ENCODE measurements at places on chromosomes 6 and 20. TPM values are rescaled to one million over a fixed set of nuclear protein-coding genes. Genes with fewer than 3 reads are reported as not detected.

DNA sequence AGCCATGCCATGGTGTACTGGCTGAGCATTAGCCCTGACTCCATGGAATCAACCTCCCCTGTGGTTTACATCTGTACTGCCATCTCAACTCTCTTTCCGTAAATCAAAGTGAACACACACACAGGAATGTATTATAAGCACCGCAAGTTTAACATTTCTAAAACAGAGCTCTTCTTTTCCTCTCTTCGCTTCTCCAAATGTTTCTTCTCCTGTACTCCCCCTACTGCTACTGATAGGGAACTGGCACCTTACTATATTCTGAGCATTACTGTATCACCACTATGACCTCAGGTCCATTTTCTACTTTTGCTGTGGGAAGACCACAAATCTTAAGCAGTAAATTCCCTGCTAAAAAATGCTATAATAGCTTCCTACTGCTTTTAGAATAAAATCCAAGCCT lies 101.2 kb downstream of the NUS1 start:
- no peak for DNase-seq
- no peak overlapping the region for H3K27ac ChIP-seq
- H3K27me3 ChIP-seq, result no peaks in the 10 kb centered on the region

DNA sequence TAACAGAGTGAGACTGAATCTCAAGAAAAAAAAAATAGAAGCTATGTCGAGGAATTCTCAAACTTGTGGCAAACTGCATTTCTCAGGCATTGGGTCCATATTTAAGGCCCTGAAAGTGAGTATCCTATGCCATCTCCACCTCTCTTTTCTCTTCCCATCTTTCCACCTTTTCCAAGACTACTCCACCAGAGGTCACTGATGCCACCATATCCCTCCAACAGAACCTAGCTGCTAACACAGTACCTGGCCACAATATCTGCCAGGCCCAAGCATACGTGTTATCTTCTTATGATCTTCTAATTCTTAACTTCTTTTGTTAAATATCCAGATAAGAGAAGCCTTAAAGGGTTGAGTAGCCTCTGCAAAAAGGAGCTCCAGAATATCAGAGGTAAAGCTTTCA lies 8.2 kb upstream of the ADGRF4 start:
- no peak overlapping the region for H3K27ac ChIP-seq
- no peaks in the 10 kb centered on the region for H3K27me3 ChIP-seq
- no peaks in the 10 kb centered on the region for H3K4me1 ChIP-seq
- no peak overlapping the region for H3K4me3 ChIP-seq

GRCh38 chr6:5782783-5783547 lies 223.8 kb downstream of the NRN1 start:
- H3K27ac ChIP-seq, result no peak overlapping the region
- no peak overlapping the region for H3K4me3 ChIP-seq
- H3K36me3 ChIP-seq, result no peaks in the 10 kb centered on the region
- H3K4me1 ChIP-seq, result peaks cover 5% of the 10 kb centered on the region
- peak; percentile 0 for DNase-seq
- H3K27me3 ChIP-seq, result peaks cover 7% of the 10 kb centered on the region

DNA sequence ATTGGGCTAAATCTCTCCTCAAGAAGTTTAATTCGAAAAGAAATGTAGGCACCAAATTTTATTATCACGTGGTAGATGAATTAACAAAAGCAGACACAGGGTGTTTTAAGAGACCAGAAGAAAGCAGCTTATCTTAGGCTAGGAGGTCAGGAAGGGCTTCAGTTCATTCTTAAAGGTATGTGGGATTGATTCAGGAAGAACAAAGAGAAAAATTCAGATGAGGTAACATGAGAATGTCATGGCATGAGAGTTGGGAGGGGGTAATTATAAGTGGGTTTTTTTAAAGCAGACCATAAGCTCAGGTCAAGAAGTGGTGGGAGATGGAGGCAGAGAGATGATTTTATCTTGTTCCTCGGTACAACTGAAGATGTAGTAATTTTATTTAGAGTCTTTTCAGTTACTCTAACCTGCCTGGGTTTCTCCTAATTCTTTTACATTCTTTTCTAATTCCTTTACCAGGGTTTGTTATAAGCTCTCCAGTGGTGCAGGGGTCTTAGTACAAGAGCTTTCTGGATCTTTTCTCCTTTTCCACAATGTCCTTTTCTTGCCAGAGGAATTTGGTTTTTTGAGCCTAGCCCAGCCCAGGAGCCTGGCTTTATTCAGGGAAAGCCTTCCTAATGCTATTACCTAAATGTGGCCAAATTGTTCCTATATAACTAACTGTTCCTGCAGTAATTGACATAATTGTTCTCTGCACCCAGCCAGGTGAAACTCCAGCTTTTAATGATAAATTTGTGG lies 474.1 kb upstream of the BTBD3 start:
- H3K36me3 ChIP-seq, result no peaks in the 10 kb centered on the region
- DNase-seq, result no peak
- peaks cover 4% of the 10 kb centered on the region for H3K27me3 ChIP-seq
- no peaks in the 10 kb centered on the region for H3K4me1 ChIP-seq

DNA sequence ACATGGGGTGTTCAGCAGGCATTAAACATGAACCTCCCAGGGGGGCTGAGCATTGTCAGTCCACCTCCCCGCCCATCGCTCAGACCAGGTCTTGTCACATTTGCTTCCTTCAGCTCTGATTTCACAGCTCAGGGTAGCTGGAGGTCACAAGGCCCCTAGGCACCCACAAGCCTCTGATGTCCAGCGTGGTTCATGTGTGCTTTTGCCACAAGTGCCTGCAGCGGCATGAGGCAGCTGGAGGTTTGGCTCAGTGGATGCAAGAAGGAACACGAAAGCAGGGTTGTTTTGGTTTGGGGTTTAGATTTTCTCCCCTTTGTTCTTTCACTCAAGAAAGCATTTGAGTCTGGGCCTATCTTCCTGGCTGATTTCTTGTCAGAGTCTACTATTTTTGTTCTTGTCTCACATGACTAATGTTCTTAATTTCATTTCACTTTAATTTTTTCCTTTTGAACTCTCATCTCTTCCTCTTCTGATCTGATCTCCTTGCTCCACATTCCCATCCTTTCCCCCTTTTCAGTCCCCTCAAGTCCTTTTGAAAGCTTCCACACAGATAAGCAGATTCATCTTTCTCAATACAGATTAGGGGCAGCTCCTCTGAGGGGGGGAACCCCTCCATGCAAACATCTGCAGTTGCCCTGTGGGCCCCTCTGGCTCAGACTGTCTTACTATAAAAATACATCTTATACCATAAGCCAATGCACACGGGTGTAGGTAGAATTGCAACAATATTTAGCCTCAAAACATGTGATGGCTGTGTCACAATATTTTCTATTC lies 68.1 kb upstream of the CEP85L start:
- H3K4me3 ChIP-seq, result no peak overlapping the region
- no peaks in the 10 kb centered on the region for H3K36me3 ChIP-seq
- peaks cover 11% of the 10 kb centered on the region for H3K4me1 ChIP-seq

GRCh38 chr6:111606620-111607115 lies 990 bp upstream of the TRAF3IP2 start:
- H3K36me3 ChIP-seq, result peaks cover 4% of the 10 kb centered on the region
- peak; percentile 34 for DNase-seq
- peak overlapping the region; percentile 92 for H3K4me3 ChIP-seq
- peaks cover 4% of the 10 kb centered on the region for H3K27me3 ChIP-seq

GRCh38 chr6:113564371-113565171 lies 292.6 kb upstream of the MARCKS start:
- peaks cover 61% of the 10 kb centered on the region for H3K4me1 ChIP-seq
- peak overlapping the region; percentile 87 for H3K27ac ChIP-seq
- H3K36me3 ChIP-seq, result no peaks in the 10 kb centered on the region
- H3K27me3 ChIP-seq, result peaks cover 1% of the 10 kb centered on the region

Gene POU5F1
- not detected for total RNA-seq

DNA sequence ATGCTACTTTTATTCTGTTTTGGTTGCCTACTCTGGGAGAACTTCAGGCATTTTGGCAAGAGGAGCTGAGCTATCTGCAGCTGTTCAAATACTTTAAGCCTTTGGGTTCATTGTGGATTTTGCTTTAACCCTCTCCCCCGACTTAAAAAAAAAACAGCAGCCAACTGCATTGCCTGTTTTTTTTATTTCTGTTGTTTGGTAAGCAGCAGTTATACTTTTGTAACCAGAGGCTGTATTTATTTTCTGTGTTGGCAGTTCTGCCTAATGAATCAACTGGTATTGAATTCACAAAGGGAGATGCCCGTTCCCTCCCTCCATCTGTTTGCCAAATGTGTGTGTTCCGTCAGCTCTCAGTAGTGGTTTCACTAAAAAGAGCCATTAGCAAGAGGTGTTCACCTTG lies 484.0 kb downstream of the UTRN start:
- no peak overlapping the region for H3K27ac ChIP-seq
- no peak for DNase-seq
- no peaks in the 10 kb centered on the region for H3K4me1 ChIP-seq

- no peak for DNase-seq
- no peaks in the 10 kb centered on the region for H3K27me3 ChIP-seq
- peaks cover 34% of the 10 kb centered on the region for H3K36me3 ChIP-seq
- peaks cover 12% of the 10 kb centered on the region for H3K4me1 ChIP-seq
Measured at GRCh38 chr6:52435345-52435744, 15.2 kb downstream of the EFHC1 start.

DNA sequence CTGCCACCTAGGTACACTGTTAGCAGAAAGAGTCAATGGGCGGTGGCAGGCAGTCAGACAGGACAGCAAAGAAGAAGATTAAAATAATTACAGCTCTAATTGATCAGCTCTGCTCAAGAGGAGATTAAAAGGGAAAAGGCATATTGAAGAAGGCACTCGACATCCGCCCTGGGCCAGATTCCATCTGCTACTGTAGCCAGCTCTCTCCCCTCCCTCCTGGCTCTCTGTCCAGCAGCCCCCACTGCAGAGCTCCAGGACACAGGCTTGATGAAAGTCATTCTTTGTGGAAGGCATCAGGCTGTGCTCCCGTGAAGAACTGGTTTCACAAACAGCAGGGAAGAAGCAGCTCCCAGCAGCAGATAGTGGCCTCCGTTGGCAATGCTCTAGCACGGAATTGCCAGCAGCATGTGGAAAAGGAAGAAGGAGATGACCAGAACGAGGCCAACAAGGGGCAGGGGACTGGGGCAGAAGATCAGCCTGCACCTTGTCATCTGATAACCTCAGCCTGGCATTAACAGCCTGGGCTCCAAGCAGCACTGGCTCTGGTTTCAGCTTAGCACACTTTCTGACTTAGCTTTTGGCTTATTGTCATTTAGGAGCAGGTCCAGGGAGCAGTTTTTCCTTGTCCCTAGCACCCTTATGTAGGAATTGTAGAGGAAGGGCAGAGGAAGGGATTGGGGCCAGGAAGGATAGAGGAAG lies 465.9 kb downstream of the KIF16B start:
- H3K27me3 ChIP-seq, result no peaks in the 10 kb centered on the region
- no peak overlapping the region for H3K4me3 ChIP-seq
- H3K27ac ChIP-seq, result no peak overlapping the region
- no peaks in the 10 kb centered on the region for H3K4me1 ChIP-seq

DNA sequence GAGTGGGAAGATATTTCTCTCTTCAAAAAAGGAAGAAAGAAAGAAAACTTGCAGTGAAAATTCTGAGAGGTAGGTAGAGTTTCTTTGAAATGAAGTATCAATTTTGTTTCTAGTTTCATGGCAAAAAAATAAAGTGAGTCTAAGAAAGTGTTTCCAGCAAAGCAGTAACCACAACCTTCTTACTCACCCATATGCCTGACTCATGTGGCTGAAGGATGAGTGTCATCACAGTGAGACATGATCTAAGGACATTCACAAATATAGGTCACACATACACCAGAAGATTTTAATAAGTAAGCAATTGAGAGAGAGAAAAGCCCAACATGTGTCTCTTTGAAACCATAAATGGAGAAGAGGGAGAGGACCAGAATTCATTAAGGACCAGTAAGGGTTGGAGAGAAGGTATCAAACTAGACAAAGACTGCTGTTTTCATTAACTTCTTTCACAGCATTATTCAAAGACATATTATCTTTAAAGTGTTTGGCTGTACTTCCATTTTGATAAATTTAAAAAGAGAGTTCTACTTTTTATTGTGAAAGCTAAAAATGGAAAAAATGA lies 169.5 kb downstream of the FRK start:
- H3K36me3 ChIP-seq, result no peaks in the 10 kb centered on the region
- H3K4me3 ChIP-seq, result no peak overlapping the region
- peaks cover 14% of the 10 kb centered on the region for H3K4me1 ChIP-seq
- H3K27me3 ChIP-seq, result no peaks in the 10 kb centered on the region
- H3K27ac ChIP-seq, result no peak overlapping the region

- H3K4me3 ChIP-seq, result no peak overlapping the region
- peaks cover 1% of the 10 kb centered on the region for H3K27me3 ChIP-seq
- no peak for DNase-seq
- peaks cover 47% of the 10 kb centered on the region for H3K36me3 ChIP-seq
- peaks cover 9% of the 10 kb centered on the region for H3K4me1 ChIP-seq
Measured at GRCh38 chr20:62949962-62950361, 2.5 kb upstream of the SLC17A9 start.

DNA sequence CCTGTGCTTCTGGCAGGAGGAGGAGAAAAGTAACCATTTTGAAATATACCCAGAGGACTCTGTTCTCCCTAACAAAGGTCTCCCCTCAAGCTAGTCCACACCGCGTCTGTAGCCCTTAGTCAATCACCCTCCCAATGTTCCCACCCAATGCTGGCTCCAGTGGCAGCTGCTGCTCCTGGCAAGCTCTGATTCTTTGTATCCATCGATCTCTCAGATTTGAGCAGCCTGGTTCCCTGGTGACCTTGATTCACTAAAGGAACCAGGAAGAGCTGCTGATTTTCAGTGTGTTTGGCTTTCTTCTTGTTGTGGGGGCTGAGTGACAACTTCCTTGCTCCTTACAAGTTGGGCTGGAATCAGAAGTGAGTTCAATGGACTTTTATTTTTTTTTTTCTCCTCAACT lies 68.5 kb downstream of the FOXC1 start:
- peaks cover 19% of the 10 kb centered on the region for H3K4me1 ChIP-seq
- no peak overlapping the region for H3K4me3 ChIP-seq
- no peaks in the 10 kb centered on the region for H3K36me3 ChIP-seq
- DNase-seq, result no peak
- H3K27me3 ChIP-seq, result no peaks in the 10 kb centered on the region
- H3K27ac ChIP-seq, result peak overlapping the region; percentile 8

- DNase-seq, result no peak
- peaks cover 10% of the 10 kb centered on the region for H3K36me3 ChIP-seq
- H3K27me3 ChIP-seq, result peaks cover 6% of the 10 kb centered on the region
- H3K27ac ChIP-seq, result no peak overlapping the region
- no peak overlapping the region for H3K4me3 ChIP-seq
Measured at GRCh38 chr6:168123165-168123911, 44.3 kb upstream of the FRMD1 start.

DNA sequence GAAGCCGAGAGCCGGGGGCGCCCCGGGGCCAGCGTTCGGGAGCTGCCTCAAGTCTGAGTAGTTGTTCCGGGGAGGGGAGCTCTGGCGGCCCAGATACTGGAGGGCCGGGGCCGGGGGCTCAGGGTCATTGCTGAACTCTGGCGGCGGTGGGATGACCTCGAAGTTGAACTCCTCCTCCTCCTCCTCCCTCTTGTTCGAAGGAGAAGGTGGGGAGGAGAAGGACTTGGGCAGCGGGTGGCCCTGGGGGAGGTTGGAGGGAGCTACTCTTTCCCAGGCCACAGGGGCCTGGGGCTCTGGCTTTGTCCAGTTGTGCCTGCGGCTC lies 37.7 kb downstream of the C6orf132 start:
- H3K36me3 ChIP-seq, result peaks cover 5% of the 10 kb centered on the region
- H3K4me3 ChIP-seq, result no peak overlapping the region
- H3K27me3 ChIP-seq, result no peaks in the 10 kb centered on the region
- no peak overlapping the region for H3K27ac ChIP-seq
- no peak for DNase-seq

- peaks cover 22% of the 10 kb centered on the region for H3K4me1 ChIP-seq
- DNase-seq, result peak; percentile 25
- H3K4me3 ChIP-seq, result no peak overlapping the region
- no peaks in the 10 kb centered on the region for H3K27me3 ChIP-seq
- no peak overlapping the region for H3K27ac ChIP-seq
Measured at GRCh38 chr6:5398530-5398929, 137.2 kb downstream of the FARS2 start.

GRCh38 chr6:111219785-111220184 lies 132.5 kb downstream of the SLC16A10 start:
- no peak for DNase-seq
- H3K27ac ChIP-seq, result no peak overlapping the region
- no peaks in the 10 kb centered on the region for H3K27me3 ChIP-seq
- H3K4me3 ChIP-seq, result no peak overlapping the region

Gene IRAK1BP1
- total RNA-seq, result 2.4 TPM

Gene HLA-DOA
- not detected for total RNA-seq
